Anterior cingulate cortex (tissue), 58 donors: ENCODE measurements at places on chromosomes 16 and 17.

- DNase-seq, result no peak
Measured at GRCh38 chr16:80366023-80366422, 174.8 kb upstream of the DYNLRB2 start.

GRCh38 chr17:77203436-77203835 lies 62.7 kb downstream of the SEC14L1 start:
- no peak for DNase-seq

DNA sequence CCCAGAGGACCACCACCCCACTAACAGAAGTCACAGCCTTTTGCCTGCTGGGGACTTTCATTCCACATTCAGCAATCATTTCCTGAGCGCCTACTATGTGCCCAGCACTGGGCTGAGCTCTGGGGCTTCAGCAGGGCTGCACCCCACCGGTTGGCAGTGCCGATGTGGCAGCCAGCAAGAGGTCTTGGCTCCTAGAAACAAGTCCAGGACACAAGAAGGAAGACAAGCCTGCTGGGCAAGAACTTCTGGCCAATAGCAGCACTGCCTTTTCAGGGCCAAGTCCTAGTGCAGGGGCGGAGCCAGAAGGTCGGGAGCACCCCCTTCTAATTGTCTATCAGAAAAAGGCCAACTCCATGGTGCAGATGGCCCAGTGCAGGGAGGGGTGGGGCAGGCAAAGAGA lies 13.0 kb upstream of the HOXB9 start:
- DNase-seq, result no peak

DNA sequence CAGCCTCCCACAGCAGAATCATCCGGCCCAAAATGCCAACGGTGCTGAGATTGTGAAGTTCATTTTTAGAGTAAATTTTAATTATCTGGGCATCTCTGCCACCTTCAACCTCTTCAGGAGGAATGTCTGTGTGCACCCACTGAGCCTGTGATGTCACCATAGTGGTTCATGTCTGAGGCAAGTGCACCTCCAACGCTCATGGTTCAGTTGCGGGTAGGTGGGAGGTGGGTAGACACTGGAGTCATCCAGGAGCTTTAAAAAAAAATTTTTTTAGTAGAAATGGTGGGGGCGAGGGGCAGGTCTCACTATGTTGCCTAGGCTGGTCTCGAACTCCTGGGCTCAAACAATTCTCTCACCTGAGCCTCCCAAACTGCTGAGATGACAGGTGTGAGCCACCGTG lies 1.9 kb downstream of the FLYWCH1 start:
- DNase-seq, result no peak

DNA sequence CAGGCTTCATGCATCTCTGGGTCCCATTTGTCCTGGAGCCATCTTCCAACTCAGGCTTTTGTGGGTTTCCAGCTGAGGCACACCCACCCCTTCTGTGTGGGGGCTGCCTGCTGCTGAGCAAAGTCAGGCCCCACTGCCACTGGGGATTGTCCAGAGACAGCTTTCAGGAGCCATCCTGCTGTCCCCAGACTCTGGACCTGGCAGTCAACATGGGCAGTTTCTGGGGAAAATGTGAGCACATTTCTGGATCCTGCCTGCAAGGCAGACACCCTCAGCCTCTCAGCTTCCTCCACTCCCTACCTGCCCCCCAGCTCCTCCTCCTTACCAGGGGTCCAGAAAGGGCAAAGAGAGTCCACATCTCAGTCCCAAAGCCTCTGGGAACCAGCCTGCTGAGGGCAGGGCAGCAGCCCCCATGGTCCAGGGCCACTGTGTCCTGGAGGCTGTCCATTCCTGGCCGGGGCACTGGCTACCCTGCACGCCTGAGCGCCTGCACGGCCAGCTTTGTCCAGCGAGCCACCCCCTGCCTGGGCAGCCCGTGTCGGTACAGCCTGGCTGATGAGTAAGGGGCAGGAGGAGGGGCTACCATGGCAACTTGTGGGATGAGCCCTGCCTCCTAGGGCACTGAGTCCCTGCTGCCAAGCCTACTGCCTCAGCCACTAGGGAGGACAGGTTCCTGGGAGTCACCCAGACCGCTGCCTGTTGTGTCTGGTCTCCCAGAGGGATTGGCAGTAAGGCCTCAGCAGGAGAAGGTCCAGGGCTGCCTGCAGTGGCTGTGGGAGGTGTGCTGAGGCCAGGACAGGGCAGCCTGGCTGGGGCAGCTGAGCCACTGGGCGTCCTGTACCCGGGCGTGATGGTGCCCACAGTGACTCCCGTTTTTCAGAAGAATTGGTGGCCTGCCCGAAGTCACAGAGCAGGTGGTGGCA lies at the start of gene SLC47A2:
Gene SLC47A2 (minus strand): TSS at position 477 of the 923 bp plus-strand sequence. CDS start 29 bp downstream, at position 448.
- no peak for DNase-seq

DNA sequence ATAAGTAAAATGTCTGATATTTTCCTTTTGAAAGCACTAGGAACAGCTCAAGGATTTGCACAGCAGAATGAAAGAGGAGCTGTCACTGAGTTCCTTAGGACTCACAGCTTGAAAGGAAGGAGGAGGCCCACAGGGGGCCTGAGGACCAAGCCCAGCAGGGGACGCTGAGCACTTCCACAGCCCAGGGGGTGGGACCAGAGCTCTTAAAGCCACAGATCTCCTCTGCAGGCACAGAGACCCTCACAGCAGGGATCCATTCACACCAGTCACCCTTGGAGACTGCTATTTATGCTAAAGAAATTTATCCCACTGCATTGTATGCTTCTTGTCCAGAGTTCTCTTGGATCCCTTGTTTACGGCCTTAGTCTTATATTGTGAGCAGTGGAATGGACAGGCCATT lies 253.3 kb downstream of the STX8 start:
- no peak for DNase-seq

- no peak for DNase-seq
Measured at GRCh38 chr17:31007695-31008373, 37.0 kb downstream of the RNF135 start.

DNA sequence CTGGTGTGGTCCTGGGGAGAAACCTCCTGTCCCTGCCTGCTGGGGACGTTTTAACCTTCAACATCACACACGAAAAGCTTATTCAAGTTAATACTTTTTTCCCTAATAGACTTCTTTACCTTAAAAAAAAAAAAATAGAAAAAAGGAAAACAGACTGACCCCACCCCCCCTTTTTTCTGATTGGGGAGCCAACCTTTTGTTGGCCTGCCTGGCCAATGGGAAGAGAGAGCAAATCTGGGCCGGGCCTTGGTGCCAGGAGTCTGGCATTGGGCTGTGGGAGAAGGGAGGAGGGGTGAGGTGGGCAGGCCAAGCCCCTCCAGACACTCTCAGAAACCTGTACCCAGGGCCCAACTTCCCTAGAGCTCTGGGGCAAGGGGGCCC lies 3.0 kb downstream of the CBX8 start:
- DNase-seq, result no peak

GRCh38 chr16:528111-529011 lies 849 bp downstream of the CAPN15 start:
- peak; percentile 29 for DNase-seq

- no peak for DNase-seq
Measured at GRCh38 chr17:40219594-40220338, 662 bp downstream of the WIPF2 start.

GRCh38 chr16:56915336-56916119 lies 16.4 kb upstream of the HERPUD1 start:
- DNase-seq, result no peak

- peak; percentile 44 for DNase-seq
Measured at GRCh38 chr17:57862694-57863667, 13.1 kb upstream of the MRPS23 start.

GRCh38 chr16:86091976-86092375 lies 193.0 kb downstream of the IRF8 start:
- no peak for DNase-seq

- no peak for DNase-seq
Measured at GRCh38 chr16:79564671-79565107, 35.8 kb downstream of the MAF start.

DNA sequence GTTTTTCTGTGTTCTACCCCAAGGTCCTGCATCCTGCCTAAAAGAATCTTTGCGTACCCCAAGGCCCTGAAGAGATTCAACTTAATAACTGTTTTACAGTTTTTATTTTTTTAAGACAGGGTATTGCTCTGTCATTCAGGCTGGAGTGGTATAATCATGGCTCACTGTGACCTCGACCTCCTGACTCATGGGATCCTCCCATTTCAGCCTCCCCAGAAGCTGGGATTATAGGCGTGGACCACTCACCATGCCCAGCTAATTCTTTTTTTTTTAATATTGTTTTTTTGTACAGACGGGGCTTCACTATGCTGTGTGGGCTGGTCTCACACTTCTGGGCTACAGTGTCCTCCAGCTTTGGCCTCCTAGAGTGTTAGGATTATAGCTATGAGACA lies 9.3 kb upstream of the FAAP100 start:
- no peak for DNase-seq

- DNase-seq, result no peak
Measured at GRCh38 chr17:39863244-39863917, 731 bp downstream of the IKZF3 start.
